ENCODE measurements at places on chromosomes 1 and 21.
A peak's percentile ranks its signal among the peaks of the same experiment; 100 is the strongest.

- DNase-seq, result peak; percentile 7
Measured at GRCh38 chr1:80392529-80392928, 1386.0 kb upstream of the ADGRL4 start.

GRCh38 chr1:168300626-168301025 lies 19.9 kb downstream of the TBX19 start:
- no peak for DNase-seq

DNA sequence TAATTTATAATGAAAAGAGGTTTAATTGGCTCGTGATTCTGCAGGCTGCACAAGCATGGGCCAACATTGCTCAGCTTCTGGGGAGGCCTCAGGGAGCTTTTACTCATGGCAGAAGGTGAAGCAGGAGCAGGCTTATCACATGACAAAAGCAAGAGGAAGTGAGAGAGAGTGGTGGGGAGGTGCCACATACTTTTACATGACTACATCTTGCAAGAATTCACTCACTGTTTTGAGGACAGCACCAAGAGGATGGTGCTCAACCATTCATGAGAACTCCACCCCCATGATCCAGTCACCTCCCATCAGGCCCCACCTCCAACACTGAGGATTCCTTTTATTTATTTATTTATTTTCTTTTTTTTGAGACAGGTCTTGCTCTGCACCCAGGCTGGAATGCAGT lies 5.5 kb upstream of the PLEKHM2 start:
- DNase-seq, result no peak

GRCh38 chr1:23801876-23802275 lies 1.3 kb upstream of the GALE start:
- DNase-seq, result no peak

DNA sequence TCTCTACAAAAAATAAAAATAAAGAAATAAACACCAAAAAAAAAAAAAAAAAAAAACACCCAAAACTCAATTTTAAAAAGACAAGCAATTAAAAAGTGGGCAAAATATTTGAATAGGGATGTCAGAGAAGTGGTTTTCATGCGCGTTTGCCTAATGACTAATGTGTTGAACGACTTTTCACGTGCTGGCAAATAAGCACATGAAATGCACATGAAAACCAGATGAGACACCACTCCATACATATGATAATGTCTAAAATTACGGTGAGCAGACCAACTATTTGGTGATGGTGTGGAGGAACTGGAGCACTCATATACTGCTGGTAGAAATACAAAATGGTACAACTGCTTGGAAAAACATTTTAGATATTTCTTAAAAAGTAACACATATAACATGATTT lies 39.4 kb upstream of the UHMK1 start:
- no peak for DNase-seq

GRCh38 chr1:105492921-105493320 lies 1563.6 kb upstream of the PRMT6 start:
- DNase-seq, result no peak

DNA sequence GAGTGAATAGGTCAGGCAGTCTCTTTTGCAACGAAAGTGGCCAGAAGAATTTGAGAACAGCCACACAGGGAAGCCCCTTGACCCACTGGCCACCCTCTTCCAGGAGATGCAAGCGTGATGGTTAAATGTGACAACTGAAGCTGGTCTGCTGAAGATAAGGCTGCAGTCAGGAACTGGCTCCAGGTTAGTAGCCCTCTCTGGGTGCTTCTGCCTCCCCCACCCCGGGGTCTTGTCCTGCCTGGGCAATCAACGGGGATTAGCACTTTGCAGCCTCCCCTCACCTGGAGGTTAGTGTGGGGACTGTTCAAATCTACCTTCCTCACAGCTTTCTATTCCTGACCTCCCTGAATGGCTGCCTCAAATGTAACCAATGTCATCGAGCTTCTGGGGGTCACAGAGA lies 125.9 kb downstream of the PLXNA2 start:
- no peak for DNase-seq

- no peak for DNase-seq
Measured at GRCh38 chr1:108045460-108045859, 80.5 kb upstream of the VAV3 start.

DNA sequence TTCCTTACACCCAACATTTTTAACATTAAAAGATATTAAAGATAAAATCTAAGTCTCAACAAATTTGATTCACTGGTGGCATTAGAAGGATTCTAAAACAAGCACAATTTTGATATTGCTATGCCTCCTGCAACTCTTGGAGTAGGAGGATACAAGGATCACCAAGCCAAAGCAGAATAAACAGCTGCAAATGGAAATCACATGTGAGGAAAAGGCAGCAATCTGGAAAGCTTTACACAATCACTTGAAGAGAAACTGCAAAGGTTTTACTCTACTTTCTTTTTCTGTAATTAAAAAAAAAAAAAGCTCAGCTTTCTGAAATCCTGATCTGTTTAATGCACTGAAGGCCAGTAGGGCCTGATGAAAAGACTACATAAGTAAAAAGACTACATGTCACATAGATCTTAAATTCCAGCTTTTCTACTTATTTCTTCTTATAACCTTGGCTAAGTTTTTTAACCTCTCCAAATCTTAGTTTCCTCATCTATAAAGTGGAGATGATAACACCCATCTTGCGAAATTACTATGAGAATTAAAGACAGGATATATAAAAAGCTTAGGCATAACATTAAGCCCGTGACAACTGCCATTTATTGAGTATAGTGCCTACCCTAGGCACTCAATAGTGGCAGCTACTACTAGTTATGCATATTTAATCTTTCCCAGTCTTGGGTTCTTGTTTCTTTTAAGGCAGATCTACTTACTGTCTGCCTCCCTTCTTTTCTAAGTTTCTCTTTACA lies 73.5 kb downstream of the EPS15 start:
- no peak for DNase-seq

DNA sequence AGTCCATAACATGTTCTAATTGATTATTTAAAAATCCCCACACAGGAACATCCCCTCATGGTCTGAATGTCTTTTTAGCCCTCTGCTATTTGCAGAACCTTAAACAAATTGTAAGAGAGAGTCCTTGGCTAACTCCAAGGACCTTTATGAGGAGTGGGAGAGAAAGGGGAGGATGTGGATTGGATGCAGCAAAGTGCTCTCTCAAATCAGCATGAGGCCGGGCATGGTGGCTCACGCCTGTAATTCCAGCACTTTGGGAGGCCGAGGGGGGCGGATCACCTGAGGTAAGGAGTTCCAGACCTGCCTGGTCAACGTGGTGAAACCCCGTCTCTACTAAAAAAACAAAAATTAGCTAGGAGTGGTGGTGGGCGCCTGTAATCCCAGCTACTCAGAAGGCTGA lies 154.8 kb downstream of the TGFB2 start:
- no peak for DNase-seq

DNA sequence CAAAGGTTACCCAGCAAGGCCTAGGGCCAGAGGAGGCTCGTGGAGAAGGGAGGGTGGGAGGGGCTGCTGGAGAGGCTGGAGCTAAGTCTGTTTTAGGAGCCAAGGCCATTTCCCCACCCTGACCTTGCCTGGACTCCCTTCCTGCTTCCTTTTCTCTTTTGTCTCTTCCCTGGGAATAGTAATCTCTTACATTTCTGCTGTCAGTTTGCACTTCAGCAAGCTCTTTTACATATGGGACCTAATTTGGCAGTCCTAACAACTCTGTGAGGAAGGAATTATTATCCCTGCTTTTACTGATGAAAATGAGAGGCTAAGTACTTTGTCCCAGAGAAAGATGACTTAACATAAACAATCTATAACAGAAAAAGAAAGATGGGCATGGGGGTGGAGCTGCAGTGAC lies 13.8 kb downstream of the OPTC start:
- no peak for DNase-seq

- DNase-seq, result no peak
Measured at GRCh38 chr21:26131554-26131953, 39.0 kb downstream of the APP start.

DNA sequence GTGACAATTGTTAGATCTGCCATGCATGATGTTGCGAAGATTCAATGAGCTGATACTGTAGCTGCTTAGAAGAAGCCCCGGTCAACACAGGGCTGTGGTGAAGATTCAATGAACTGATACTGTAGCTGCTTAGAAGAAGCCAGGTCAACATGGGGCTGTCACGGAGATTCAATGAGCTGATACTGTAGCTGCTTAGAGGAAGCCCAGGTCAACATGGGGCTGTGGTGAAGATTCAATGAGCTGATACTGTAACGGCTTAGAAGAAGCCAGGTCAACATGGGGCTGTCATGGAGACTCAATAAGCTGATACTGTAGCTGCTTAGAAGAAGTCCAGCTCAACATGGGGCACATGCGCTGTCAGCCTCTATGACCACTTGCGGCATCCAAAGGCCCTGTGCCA lies 18.8 kb upstream of the BACE2 start:
- DNase-seq, result no peak

DNA sequence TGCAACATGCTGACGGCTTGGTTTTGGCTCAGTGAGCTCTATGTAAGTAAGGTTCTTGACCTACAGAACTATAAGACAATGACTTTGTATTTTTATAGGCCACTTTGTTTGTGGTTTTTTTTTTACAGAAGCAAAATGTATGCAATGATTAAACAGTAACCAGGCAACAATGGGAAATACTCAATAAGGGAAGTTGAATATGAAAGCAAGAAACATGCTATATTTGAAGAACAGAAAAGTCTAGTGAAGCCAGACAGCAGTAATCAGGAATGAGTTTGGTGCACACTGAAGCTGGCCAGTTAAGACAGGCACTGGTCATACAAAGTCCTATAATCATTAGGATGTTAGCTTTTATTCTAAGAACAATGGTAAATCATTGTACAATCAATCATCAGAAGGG lies 1926.8 kb downstream of the NCAM2 start:
- no peak for DNase-seq

DNA sequence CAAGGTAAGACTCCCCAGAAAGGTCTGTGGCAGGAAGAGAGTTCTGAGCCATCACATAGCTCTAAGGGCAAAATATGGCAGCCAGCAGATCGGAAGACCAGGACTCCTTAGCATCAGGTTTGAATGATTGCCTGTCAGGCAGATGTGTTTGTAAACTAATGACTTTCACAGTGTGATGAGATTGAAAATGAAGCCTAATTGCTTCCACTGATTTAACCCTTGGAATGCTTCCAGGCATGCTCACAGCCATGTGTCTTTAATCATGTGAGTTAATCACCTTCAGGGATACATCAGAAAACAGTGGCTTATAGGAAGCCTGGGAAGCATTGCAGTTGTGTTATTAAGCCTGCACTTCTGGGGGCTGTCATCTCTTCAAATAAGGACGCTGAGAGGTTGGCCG lies 82.8 kb downstream of the LRRC53 start:
- no peak for DNase-seq

GRCh38 chr1:76481672-76482071 lies 385.6 kb upstream of the ST6GALNAC5 start:
- DNase-seq, result no peak

DNA sequence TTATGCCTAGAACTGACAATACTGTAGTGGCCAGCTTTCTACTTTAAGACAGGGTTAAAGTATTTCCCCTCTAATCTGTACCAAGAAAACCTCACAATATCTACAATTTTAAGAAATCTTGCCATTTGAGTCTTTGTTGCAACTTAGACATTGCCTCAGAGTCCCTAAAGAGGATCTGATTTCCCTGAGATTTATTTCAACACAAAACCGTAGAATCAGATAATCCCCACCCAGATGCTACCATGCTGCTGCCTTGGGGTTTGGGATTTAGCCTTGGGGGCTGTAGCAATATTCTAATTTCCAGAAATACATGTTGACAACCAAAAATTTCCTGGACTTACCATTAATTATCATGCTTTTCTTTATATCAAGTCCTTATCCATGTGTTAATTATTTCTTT lies 50.3 kb upstream of the DENND1B start:
- no peak for DNase-seq

- DNase-seq, result peak; percentile 54
Measured at GRCh38 chr1:200075522-200075921, 48.0 kb downstream of the NR5A2 start.

DNA sequence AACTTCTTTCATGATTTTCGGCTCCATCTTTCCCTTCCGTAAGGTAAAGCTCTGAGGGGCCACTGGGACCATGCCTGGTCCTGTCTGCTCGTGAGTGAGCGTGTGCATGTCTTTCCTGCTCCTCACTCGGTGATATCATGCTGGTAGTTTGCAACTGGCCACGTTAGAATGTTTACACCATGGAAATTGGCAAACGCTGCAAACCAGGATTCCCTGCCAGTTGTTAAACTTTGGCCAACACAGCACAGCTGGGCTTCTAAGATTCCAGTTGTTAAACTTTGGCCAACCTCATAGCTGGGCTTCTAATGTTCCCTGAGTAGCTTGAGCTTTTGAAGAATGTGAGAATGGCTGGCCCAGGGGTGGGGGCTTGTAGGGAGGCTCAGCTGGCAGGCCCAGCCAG lies 68.0 kb upstream of the ACTL8 start:
- DNase-seq, result no peak

DNA sequence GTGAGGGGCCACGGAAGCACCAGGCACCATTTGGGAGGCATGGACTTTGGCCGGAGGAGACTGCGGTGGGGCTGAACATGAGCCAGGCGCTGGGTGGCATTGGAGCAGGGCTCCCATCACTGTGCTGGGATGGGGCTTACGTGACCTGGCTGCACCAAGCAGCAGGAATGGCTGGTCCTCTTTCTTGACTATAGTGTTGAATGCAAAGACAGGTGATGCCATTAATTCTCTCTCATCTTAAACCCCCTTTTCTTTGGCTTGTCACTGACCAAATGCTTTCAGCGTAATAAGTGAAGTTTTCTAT lies 447.9 kb downstream of the CAMTA1 start:
- DNase-seq, result no peak

DNA sequence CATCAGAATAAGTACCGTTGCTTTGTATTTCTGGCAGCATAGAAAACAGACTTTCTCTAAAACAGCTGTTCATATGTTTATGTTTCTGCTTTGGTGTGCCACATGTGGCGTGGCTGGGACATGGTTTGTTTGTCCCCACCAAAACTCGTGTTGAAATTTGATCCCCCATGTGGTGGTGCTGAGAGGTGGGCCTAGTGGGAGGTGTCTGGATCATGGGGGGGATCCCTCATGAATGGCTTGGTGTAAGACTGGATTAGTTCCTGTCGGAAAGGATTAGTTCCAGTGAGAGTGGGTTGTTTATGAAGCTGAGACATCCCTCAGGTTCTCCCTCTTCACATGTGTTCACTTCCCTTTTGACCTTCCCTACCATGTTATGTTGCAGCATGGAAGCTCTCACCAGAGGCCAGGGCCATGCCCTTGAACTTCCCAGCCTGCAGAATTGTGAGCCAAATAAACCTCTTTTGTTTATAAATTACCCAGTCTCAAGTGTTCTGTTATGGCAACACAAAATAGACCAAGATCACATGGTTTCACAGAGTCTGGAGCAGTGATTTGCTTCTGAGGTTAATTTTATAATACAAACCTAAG lies 17.9 kb upstream of the H3-3A start:
- no peak for DNase-seq

DNA sequence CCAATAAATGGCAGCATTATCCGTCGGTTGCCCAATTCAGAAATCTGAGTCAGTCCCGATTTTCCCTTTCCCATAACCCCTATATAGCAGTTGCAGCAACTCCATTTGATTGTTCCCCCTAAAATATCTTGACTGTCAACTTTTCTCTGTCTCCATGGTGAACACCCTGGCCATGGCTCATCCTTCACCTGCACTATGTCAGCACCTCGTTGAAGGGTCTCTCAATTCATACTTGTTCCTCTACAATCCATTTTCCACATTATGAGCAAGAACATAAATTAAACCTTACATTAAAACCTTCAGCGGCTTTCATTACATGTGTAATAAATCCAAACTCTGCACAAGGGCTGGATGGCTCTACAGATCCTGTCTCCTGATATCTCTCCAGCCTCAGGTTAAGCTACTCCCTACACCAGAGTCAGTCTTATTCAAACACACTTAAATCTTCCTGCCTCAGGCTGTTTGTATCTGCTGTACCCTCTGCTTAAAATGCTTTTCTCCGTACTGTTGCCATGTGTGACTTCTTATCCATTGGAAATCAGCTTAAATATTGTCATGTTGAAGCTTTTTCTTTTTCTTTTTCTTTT lies 87.3 kb downstream of the BACH1 start:
- no peak for DNase-seq

Measured in HAP-1 (cell line).